ENCODE measurements at places on chromosomes 11 and 22.

DNA sequence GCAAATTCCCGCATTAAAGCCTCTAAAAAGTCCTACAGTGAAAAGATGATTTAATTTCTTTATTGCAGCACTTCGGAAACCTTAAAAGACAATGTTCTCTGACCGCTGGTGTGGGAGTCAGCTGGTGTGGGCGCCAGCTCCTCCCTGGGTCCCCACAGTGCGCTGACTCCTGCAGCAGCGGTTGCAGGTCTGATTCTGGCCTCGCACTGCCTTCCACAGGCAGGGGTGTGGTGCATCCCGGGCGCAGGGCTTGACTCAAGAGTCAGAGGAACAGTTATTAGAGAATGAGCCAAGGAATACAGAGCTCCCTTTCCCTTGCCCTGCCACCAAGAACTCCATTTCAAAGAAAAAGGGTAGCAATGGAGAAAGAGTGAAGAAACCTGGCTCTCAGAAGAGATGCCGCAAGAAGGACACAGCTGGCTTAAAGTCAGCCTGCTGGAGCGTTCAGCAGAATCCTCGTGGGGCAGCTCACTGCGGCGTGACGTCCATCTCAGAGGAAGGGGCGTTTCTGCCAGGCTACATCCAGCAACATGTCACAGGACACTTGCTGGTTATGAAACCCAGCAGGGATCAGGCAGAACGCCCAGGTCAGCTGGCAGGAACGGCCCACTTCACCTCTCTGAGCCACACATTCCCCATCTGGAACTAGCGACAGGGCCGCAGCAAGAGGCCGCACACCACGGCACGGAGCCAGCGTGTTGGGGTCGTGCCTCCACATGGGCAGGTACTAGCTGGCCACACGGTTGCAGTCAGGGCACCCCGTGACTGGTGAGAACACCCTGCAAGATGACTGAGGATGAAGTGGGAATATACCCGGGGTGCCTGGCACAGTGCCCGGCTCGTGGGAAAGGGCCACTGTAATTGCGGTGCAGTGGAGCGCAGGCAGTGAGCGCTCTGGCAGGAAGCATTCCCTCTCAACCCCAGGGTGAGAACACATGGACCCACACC lies 18.1 kb upstream of the EFCAB6 start:
- DNase-seq: no peak

GRCh38 chr11:72759468-72759985 lies 7.3 kb upstream of the ARAP1 start:
- DNase-seq: no peak

- no peak for DNase-seq
Measured at GRCh38 chr11:64211181-64211872, 4.8 kb downstream of the FERMT3 start.

DNA sequence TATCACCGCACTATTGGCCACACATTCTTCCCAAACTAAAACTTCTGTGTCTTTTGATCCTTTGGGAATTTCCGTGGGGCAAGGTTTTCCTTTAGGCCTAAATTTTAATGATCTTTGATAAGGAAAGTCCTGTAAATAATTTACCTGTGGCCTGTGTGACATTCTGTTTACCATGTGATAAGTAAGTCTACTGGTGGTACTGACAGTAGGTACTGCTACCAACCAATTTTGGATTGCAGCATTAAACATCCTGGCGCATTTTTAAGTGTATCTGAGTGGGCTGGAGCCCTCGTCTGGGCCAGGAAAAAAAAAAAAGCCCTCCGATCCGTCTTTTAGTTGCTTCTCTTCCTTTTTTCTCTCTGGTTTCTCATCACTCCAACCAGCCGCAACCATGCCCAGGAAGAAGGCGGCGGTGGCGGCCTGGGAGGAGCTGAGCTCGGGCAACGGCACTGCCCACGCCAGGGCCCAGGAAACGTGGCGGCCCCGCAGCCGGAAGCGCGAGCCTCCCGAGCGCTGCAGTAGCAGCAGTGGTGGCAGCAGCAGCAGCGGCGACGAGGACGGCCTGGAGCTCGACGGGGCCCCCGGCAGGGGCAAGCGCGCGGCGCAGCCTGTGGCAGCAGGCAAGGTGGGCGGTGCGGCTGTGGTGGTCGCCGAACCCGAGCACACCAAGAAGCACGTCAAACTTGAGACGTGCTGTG lies 33.6 kb downstream of the ASRGL1 start:
- DNase-seq: peak; percentile 45

DNA sequence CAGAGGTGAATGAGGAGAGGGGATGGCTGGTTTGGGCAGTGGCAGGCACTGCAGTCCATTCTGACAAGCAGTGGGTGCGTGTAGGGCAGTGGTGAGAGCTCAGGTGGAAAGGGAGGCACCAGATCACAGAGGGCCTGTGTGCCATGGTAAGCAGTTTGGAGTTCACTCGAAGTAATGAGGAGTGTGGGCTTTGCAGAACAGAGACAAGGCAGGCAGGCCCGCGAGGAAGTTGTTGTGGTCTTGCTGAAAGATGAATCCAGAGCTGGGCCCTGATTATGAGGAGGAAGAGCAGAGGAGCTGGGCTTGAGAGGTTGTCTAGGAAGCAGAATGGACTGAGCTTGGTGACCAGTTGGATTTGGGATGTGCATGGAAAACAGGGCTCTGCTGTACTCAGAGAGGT lies 1.6 kb upstream of the DNAJB13 start:
- no peak for DNase-seq
